ENCODE measurements at places on chromosomes 12 and 14.

DNA sequence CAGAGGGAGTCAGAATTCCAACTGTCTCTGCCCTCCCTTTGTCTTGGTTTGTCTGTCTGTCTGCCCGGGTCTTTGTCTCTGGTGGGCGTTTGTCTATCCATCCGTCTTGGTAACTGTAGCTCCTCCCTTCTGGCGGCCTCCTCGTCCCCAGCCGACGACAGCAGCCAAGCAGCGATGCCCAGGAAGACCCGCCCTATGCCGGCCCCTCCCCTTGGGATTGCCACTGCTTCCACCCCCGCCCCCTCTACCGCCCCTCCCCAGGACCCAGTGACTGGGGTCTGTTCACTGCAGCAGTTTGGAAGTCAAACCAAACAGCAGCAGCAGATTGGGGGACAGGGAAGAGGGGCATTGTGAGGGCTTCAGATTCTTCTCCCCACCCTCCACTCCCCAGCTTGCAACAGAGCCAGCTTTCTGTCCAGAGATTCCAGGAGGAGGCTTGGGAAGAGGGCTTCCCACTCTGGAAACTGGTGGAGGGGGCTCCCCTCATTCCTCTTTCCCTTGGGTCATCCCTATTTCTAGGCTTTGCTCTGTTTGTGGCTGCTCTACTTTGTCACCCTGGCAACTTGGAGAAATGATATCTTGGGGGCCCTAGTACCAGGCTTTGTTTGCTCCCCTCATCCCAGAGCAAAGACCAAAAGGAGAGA lies 2.4 kb upstream of the RARG start:
- no peak for DNase-seq

- DNase-seq = no peak
These were observed 86.5 kb upstream of the RIN3 start for GRCh38 chr14:92427096-92427495.

- no peak for DNase-seq
These were observed 991.2 kb downstream of the VRK1 start for GRCh38 chr14:97788364-97788763.

DNA sequence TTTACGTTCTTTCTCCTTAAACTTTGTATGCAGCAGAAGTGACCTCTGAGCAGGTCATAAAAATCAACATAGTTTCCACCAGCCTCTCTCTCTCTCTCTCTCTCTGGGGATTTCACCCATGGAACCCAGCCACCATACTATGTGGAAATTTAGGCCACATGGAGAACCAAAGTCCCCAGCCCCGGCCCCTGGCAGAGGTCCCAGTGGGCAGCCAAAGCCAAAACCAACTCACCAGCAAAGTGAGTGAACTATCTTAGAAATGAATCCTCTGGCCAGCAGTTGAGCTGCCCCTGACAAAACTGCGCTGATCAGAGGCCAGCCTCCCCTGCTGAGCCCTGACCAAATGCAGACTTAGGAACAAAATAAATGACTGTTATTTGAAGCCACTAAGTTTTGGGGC lies 9.2 kb downstream of the DUSP6 start:
- DNase-seq = no peak

DNA sequence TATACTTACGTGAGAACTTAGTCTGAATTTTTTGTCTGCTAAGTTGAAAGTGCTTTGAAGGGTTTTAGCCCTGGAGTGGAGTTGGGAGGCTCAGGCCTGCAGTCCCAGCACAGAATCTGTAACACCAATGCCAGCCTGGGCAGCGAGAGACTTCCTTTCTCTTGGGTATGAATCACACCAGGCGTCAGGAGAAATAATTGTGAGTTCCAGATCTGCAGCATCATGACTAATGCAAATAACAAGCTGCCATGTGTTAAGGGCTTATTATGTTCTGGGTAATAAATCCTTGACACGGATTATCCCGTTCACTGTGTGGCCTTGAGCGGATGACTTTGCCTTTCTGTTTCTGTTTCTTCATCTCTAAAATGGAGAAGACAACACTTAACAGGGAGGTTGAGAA lies 70.6 kb downstream of the B4GALNT3 start:
- DNase-seq = no peak

DNA sequence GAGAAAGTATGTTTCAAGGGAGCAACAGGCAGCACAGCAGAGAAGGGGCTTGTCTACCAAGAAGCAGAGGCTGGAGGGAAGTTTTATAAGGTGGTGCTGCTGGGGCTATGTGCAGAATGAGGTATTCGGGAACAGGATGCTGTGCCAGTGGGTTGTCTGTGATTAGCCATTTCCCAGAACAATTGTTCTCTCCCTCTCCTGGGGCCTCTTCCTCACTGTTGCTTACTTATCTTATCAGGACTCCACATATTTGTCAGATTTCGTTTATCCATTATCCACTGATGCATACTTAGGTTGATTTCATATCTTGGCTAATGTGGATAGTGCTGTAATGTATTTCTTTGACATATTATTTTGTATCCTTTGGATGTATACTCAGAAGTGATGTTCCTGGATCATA lies 195.1 kb upstream of the RTL1 start:
- DNase-seq = no peak

- DNase-seq = no peak
These were observed 2.1 kb upstream of the CCT2 start for GRCh38 chr12:69583203-69583602.

DNA sequence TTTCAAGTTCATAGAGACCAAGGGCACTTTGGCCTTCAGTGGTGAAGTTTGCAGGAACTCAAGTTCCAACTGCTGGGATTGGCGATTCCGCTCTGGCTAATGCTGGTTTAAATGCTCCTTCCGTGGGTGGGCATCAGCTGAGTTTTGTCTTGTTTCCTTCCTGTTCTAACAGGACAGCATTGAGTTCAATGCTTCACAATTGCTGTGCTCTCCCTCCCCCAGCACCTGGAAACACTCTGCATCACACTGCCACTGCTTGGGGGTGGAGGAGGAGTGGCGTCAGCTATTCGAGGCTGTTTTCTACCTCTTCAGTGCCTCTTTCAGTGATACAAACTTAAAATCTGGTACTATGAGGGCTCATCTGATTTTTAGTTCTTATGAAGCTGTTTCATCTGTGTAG lies 634.9 kb downstream of the FSCB start:
- no peak for DNase-seq

- no peak for DNase-seq
These were observed 1322.1 kb downstream of the TMEM121 start for GRCh38 chr14:106848330-106849121.

GRCh38 chr12:56541631-56542030 lies 20.0 kb downstream of the RBMS2 start:
- DNase-seq = no peak

- no peak for DNase-seq
These were observed 24.4 kb downstream of the ANKS1B start for GRCh38 chr12:99960311-99960710.

GRCh38 chr12:94832780-94833681 lies 170.5 kb downstream of the NDUFA12 start:
- no peak for DNase-seq

DNA sequence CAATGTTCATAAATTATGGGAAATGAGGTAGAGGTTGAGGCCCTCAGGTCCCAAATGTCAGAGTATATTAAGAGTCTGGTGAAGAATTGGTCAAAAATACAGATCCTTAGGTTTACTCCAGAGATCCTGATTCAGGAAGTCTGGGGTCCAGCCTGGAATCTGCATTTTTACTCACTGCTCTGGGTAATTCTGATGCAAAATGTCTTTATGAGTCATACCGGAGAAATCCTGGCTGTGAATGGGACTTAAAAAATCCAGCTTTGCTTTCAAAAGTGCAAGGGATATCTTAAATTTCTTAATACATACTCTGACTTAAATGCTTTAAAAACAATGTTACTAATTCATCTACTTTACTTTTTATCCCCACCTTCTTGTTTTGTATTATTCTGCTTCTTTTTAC lies 74.5 kb downstream of the FERMT2 start:
- DNase-seq = no peak

- no peak for DNase-seq
These were observed 63.9 kb upstream of the GRIP1 start for GRCh38 chr12:66742508-66743367.

GRCh38 chr12:129961091-129961490 lies 57.3 kb upstream of the TMEM132D start:
- DNase-seq = no peak

DNA sequence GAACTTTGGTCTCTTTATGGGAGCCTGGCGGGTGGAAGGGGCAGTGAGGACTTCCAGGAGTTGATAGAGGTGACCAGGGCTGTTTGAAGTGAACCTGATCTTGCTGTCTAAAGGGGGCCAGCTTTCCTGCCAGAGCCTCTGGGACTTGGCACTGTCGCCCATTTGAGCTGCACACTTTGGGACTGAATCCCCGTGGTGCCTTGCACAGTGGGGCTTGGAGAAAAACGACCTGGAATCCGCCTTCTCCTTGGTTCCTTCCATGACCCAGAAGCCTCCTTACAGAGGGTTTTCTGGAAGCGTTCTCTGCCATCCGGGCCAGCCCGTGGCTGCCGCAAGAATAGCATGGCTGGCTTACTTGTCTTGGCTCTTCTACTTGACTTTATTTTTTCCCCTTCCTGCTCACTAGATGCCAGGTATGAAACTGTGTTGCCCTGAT lies 2.0 kb downstream of the RFLNA start:
- no peak for DNase-seq

GRCh38 chr12:17918013-17918412 lies 172.0 kb downstream of the RERGL start:
- no peak for DNase-seq

DNA sequence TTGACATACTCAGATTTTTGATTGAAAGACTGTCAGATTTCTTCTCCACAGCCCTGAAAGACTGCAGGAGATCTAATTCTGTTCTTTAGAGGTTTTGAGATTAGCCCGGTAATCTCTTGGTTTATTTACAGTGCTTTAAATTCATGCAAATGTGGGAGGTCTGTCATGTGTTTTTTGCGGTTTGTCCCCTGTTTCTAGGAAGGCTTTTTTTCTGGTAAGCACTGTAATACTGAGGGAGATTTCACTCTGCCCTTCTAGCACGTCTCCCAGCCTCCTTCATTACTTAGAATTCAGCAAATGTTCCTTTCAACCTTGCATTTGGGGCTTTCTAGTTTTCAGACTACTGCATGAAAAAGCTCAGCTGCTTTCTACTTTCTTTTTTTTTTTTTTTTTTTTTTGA lies 31.1 kb downstream of the GPHN start:
- no peak for DNase-seq

- DNase-seq = peak; percentile 87
These were observed 717 bp downstream of the ORAI1 start for GRCh38 chr12:121626853-121627640.

DNA sequence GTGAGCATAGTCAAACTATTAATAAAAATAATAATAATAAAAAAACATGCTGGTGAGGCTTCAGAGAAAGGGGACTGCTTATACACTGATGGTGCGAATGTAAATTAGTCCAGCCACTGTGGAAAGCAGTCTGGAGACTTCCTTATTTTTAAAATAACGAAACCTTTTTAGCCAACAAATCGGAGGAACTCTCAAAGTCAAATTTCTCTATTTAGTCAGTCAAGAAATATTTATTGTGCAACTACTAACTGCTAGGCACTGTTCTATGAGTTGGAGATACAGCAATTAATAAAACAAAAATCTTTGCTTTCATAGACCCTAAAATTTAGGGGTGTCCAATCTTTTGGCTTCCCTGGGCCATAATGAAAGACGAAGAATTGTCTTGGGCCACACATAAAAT lies 10.8 kb downstream of the TAOK3 start:
- no peak for DNase-seq

- no peak for DNase-seq
These were observed 157.3 kb upstream of the PLXNC1 start for GRCh38 chr12:93990832-93991803.

DNA sequence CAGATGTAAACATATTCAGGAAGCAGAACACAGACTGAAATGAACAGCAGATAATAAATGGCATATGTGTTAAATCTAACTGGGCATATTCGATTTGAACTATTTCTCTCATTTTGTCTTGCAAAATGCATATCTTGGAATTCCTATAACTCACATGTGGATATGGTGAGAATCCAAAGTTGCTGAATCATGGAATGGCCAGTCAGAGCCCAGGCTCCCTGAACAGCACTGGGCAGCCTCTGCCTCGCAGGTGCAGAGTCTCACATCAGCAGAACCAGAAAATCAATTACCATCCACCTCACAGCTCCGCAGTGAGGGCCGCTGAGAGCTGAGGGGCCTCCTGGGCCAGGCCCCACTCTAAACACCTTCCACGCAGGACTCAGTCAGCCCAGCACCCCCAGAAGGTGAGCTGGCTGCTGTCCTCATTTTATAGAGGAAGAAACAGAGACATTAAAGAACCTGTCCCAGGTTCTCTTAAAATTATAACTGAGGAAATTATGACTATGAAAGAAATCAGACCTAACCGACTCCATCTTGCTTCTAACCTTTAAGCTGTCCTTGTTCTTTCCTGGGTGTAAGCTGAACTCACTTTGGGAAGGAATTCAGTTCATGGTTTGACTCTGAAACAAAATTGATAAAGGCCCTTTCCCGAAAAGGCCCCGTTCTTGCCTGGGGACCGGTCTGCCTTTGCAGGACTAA lies 269.1 kb upstream of the SFSWAP start:
- DNase-seq = no peak

- no peak for DNase-seq
These were observed 20.1 kb upstream of the TBX3 start for GRCh38 chr12:114704096-114704495.
